ENCODE measurements at places on chromosomes 3 and 15.

DNA sequence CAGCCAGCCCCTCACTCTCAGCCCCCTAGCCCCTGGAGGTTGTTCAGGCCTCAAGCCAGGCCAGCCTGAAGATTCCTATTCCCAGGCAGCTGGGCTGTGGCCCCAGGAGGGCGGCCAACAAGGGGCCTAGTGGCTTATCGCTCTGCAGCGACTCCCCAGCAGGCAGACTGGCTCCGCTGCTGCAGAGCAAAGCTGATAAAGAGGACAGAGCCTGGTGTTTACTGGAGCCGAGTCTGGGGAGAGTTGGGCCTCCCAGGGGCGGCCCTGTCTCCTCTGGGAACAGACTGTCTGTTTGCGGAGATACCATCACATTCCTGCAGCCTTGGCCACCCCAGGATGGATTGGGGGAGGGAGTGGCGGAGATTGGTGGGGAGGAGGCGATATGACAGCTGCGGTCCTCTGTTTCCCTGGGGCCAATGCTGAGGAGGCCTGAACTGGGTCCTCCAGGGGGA, 22.4 kb upstream of the SMAD6 start:
- peak; percentile 88 for DNase-seq

DNA sequence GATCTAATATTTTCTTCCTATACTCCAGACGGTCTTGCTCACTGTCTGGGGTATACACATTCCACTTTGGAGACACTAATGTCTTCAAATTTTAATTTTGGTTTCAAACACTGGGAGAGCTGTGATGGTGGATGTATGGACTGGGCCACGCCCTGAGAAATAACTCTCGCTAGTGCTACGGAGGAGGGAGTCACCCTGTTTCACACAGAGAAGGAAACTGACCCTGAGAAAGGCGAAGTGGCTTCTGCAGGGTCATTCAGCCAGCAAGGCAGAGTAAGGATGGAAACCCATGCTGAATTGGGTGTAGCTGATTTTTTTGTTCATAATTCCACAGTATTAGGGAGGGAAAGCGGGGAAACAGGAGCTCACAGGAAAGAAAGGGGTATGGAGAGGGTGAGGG, 8.6 kb upstream of the SKIC8 start:
- DNase-seq: no peak

GRCh38 chr3:38011111-38011510, 18.3 kb downstream of the PLCD1 start:
- no peak for DNase-seq

GRCh38 chr3:104385421-104385820, 981.3 kb upstream of the ALCAM start:
- DNase-seq: no peak

GRCh38 chr3:19961960-19962359, 15.1 kb downstream of the RAB5A start:
- no peak for DNase-seq

DNA sequence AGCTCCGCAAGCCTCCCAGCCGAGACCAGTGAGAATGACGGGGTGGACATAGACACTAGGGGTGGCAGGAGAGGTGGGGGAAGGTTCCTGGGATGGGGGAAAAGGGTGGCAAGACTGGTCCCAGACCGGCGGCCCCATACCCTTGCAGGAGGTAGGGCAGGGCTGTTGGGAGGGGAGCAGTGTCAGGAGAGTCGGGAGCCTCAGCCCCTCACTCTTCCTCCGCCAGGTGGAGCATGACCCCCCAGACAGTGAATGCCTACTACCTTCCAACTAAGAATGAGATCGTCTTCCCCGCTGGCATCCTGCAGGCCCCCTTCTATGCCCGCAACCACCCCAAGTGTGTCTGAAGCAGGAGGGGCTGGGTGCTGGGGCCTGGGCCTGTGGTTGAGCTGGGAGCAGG, 8.7 kb upstream of the PSMD2 start:
- no peak for DNase-seq

DNA sequence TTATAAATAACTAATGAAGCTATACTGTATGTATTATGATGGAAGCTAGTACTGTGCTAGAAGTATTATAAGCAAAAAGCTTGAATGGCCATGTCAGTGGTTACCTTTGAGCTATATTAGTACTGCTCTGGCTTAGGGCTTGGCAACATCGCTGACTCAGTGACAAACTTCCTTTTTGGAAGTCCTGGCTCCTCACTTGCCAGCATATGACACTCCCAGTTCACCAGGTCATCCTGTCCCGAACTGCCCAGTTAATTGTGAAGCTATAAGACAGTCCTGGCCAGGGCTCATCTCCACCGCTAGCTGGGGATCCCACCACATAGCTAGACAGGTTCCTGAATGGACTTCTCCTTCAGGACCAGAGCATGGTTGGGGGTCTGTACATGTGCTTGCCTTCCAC, 31.9 kb downstream of the RAB8B start:
- no peak for DNase-seq

DNA sequence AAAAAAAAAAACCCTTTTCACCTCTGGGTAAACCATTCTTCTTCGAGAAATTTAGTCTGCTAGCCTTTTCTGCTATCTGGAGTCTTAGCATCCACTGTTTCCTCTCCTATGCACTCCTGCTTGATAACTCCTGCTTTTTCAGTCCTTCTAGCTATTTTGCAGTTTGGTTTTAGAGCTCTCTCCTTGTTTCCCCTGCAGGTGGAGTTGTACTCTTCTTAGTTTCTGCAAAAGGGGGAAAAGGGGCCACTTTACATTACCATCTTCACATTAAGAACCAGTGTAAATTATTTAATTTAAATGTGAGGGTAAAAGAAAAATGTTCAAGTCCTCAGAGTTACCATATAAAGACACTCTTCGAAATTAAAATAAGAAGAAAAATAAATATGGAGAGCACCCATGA, 23.6 kb upstream of the MYLK start:
- no peak for DNase-seq

DNA sequence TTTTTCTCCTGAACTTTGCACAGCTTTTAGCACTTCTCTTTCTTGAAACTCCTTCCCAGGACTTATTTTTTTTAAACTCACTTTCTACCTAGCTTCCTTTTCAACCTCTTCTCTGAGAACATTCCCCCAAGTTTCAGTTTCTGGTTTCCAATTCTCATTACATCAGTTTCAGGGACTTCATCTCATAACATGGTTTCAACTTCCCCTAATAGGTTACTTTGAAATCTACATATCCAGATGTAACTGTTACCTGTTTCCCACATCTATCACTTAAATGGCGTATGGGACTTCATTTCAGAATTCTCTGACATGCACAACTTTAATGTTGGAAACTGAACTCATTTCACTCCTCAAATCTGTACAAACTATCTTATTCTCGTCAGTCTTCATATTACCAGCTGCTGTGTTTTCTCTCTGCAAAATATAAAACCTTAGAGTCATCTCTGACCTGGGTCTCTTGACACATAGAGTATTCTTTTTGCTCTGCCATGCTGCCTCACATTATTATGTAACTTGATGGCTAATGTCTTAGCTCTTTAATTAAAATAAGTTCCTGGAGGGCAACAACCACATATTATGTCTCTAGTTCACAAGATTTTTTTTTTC, 58.4 kb downstream of the NME9 start:
- DNase-seq: no peak

- DNase-seq: no peak
Measured at GRCh38 chr15:53835309-53835708, 75.8 kb upstream of the WDR72 start.

DNA sequence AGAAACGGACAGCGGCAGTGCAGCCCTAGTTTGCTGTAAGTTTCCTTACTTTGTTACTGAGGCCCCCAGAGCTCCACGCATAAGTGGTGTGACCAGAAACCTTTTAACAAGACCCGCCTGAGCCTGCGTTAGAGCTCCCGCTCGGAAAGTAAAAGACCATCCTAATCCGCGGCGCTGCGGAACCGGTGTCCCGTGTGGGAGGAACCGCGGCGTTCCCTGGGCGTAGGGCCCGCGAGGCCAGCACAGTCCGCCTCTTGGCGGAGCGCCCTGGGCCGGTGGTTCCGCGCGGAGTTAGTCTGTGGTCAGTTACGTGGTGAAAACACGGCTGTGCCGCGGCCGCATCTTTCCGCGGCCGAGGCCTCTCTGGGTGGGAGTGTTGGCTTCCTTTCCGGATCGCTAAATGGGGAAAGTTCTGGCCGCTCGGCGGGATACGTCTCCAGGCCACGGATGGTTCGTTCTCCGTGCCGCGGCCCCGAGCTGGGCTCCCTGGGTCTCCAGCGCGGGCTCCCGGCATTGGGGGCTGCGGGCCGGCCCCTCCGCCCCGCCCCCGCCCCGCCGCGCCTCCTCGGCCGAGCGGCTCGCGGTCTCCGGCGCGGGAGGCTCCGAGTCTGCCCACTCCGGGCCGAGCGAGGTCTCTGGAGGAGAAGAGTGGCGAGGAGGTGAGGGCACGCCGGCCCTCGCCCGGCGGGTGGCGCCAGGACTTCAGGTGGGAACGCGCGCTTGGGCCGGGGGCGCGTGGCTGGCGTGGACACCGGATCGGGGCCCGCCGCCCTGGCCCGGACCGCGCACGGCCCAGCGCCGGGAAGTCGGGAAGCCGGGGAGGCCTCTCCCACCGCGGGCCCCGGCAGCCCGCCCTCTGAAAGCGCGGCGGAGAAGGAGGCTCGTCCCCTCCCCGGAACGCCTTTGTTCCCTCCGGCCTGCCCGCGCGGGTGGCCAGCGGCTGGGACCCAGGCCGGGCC, 754 bp downstream of the B3GNT5 start:
- DNase-seq: peak; percentile 49

- peak; percentile 81 for DNase-seq
Measured at GRCh38 chr3:58173669-58174398, 36.9 kb downstream of the DNASE1L3 start.

GRCh38 chr3:132756108-132756650, 34.0 kb upstream of the NPHP3 start:
- DNase-seq: no peak

GRCh38 chr3:132537297-132537696, 59.8 kb upstream of the ACKR4 start:
- no peak for DNase-seq

- no peak for DNase-seq
Measured at GRCh38 chr3:69178082-69178481, 55.7 kb upstream of the LMOD3 start.

- no peak for DNase-seq
Measured at GRCh38 chr3:66483409-66483906, 17.4 kb downstream of the LRIG1 start.

DNA sequence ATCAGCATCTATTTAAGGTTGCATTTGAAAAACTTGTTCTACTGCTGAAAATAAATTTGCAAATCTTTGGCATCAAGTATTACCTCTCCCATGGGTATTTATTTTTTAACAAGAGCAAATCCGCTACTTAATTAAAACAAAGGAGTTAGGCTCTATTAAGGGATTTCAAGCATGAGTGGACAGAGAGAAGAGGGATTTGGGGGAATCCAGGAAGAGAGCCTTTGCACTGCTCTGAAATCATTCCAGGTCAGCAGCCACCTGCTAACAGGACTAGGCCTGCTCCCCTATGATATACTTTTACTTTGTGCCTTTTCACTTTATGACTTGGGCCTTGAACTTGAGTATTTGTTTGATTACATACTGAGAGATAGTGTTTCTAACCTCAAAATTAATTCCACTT, 57.1 kb downstream of the IQCH start:
- DNase-seq: no peak

DNA sequence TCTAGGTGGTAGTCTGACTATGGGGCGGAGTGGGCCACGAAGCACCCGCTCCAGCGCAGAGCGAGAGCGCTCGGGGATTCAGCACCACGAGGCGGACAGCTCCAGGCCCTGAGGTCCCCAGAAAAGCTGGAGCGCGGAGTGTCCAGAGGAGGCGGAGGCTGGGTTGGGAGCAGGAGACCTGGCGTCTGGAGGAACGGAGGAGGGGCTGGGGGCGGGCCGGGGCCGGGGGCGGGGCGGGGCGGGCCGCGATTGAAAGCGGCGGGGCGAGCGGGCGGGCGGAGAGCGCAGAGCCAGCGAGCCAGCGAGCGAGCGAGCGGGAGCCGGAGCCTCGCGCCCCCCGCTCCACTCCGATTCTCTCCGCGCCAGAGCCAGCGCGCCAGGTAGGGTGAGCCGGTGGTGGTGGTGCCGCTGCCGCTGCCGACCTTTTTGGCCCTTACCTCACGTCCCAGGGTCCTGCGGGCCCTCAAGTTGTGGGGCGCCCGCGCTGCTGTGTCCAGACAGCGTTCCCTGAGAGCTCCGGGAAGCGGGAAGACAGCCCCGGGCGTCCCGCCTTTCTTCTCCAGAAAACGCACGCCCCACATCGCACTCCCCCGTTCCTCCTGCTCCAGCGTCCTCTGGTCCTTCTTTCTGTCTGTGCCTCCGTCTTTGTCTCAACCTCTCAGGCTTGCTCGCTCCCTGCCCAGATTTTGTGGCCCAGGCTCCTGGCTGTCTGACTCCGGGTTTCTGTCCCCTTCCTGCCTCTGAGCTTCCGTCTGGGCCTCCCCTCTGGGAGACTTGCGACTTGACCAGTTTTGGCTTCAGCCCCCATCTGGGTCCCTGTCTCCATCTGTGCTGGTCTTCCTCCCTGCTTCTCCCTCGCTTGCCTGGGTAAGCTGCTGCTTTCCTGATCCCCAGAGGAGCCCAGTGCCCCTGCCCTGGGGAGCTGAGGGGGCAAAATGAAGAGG, at the start of gene GRM2:
Gene GRM2, plus strand, starts transcription at position 281 of the 944 bp plus-strand sequence. CDS start 1,916 bp downstream, outside the sequence.
- DNase-seq: peak; percentile 44

- DNase-seq: no peak
Measured at GRCh38 chr15:26790118-26790517, 17.3 kb upstream of the GABRB3 start.

GRCh38 chr3:172982736-172983364, 158.2 kb downstream of the SPATA16 start:
- DNase-seq: peak; percentile 38

DNA sequence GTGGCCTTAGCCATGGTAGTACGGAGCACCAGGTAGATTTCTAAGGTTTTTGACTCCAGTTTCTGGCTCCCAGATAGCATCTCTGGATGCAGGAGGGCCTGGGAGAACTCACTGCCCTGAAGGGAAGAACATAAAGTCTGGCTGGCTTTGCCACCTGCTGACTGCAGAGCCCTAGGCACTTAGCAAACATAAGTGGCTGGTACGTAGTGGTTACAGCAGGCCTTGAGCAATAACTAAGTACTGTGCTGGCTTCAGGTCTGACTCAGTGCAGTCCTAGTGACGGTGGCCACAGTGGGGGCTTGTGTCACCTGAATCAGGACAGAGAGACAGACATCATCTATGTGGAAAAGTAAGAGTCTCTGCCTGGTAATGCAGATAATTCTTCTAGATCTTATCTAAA, 871.1 kb downstream of the PDCD6IP start:
- no peak for DNase-seq

DNA sequence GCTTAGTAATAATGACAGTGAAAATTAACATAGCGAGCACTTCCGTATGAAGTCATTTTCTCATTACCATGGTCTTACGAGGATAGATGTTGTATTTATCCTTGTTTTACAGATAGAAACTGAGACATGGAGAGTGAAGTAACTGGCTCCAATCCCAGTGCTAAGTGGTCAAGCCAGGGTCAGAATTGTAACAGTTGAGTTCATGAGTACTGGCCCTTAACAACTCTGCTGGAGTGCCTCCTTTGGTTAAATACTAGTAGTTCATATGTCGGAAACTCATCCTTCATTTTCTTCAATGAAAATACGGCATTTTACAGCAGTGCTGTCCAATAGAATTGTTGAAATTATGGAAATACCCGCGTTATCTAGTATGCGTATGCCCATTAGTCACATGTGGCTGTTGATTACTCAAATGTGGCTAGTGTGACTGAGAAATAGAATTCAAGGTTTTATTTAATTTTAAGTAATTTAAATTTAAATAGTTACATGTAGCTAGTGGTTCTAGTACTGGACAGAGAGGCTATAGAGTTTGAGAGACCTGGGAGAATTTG, 32.5 kb downstream of the FNDC3B start:
- no peak for DNase-seq

GRCh38 chr15:81809543-81809942, 236.3 kb downstream of the MEX3B start:
- DNase-seq: peak; percentile 76

GRCh38 chr3:161069511-161070251, 35.5 kb downstream of the B3GALNT1 start:
- peak; percentile 80 for DNase-seq

GRCh38 chr3:13713396-13713795, 164.5 kb downstream of the FBLN2 start:
- DNase-seq: no peak
